Kidney epithelial cell (primary cell): ENCODE measurements at places on chromosomes 5 and 9.

GRCh38 chr5:112885001-112885400 lies 23.9 kb downstream of the SRP19 start:
- DNase-seq = no peak

DNA sequence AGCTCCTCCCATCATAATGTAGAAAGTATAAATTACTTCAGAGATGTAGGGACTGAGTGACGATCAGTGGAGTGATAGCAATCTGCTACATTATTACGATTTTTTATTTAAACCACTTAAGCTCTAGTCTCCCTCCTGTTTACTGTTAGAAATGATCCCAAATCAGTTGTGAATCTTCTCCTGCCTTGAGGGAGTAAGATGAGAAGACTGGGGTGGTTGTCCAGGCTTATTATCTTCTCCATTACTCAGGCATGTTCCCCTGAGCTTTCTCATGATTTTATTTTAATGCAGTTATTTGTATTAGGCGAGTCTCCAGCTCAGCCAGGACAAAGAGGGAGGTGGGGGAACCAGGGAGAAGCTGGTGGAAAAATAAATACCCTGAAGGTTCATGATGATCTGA lies 48.2 kb upstream of the CTNNA1 start:
- DNase-seq = no peak

GRCh38 chr9:92242260-92243136 lies 51.0 kb downstream of the IARS1 start:
- peak; percentile 85 for DNase-seq

DNA sequence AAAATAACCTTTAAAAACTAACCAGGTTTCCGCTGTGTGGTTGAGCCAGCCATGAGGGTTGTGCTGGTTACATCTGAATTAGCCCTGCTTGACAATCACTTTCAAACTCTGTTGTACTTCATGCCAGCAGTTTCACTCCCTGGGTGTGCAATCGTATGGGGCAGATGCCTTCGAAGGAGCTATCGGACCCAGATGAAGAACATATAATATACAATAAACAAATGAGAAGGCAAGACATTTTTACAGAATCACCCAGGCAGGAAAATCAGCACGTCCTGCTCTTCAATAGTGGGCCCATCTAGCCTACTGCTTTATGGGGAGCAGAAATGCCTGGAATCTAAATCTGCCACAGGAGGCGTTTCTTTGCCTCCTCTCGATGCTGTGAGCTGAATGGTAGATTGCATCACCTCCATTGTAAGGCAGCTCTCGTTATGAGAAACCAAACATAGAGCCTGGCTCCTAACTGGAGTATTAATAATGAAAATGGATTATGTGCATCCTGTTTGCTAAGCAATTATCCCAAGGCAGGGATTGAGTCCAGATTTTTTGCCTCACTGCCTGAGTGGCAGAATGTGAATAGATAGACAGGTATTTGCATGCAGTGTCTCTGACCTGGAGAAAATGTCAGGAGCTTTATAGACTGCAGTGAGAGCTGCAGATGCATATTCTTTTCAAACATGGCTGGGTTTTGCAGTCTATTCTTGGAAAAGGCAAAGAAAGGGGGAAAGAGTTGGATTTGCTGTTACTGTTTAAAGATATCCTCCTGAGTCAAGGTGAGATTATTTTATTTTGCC lies 143.3 kb upstream of the SMARCA2 start:
- no peak for DNase-seq

DNA sequence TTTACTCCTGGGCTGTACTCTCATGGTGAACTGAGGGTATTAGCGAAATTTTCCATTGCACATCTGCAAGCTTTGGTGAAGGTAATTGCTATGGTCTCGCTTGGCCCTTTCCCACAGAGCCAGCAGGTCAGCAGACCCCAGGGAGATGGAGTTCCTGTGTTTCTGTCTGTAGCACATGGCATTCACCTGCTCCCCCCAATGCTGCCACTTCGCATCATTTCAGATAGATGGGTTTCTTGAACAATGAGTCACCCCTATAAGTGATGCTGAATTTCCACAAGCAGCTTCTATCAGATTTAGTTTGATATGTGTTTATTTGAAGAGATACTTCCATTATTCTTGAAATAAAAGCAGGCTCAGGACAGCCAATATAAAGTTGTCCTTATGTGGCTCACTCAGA lies 117.8 kb downstream of the ERCC6L2 start:
- DNase-seq = no peak

DNA sequence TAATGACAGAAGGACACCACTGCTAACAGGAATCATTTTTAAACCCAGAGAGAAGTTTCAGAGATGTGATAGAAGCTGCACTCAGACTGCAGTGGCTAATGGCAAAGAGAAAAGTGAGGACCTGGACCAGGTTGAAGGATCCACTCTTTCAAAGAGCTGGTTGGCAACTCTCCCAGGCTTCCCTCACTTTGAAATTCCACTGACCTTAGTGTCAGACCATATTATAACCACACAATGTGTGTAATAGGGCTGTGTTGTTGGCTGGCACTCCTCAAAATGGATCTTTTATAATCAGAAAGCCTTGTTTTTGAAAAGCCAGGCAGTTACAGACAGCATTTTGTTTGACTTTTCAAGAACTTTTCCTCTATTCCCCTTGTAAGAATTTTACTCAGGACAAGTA lies 280.7 kb downstream of the PRELID2 start:
- peak; percentile 48 for DNase-seq

GRCh38 chr5:82290908-82291307 lies 12.8 kb upstream of the RPS23 start:
- no peak for DNase-seq

DNA sequence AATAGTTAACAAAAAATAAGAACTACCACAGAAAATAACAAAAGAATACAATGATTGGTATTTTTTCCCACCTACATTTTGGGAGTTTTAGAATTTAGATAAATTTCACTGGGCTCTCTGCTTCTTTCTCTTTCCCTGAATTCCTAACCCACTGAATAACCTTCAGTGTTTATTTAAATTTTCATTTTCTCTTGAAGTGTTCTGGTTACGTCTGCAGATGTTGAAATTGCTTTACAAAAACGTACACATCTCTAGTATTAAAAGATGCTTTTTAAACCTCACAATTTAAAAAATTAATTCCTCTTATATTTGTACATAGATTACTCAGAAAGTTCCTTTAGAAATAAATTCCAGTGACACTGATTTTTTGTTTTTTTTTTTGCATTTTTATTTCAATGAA lies 158.7 kb upstream of the TUT7 start:
- no peak for DNase-seq

DNA sequence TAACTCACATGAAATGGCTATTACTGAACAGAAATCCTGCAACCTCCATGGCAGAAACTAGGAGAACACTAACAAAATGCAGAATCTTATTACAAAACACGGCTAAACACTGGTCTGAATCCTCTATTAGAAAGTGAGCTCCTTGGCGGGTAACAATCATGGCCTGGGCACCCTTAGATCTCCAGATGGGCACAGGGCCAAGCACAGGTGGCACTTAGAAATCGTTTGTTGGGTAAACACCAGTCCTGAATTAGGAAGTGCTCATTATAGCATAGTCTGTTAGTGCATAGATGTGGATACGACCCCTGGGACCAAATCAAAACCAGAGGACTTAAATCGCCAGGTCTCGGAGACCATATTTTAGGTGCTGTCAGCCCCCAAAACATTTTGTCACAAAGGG lies 14.4 kb downstream of the VDAC1 start:
- no peak for DNase-seq

DNA sequence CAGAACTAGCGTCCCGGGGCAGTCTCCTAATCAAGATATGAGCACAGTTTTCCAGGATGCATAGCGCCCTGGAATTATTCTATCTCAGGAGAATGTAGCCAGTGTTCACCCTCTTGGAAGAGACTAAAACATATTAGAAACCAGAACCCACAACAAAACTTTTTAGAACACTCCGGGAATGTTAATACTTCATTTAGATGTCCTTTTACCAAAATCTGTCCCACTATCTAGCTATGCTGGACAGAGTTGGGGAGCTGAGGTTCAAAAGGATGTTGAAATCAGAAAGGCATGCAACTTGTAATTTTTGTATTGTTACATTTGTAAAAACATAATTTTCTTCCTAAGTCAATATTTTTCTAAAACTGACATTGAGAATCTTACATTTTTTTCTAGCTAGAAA lies 386.5 kb upstream of the RFX3 start:
- no peak for DNase-seq

DNA sequence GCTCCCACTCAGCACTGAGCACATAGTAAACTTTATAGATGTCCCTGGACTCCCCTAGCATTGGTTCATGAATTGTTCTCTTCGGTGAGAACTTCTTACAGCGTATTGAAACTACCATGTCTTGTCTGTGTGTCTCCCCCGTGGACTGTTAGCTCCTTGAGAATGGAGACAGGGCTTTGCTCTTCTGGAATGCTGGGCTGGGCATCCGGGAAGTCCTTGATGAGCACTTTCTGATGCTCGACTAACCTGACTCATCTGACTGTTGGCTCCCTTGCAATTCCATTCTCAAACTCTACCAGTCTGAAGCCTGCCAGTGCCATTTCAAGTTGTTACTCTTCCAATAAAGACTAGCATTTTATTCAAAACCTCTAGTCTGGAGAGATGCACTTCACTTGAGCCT lies 15.0 kb upstream of the PFDN1 start:
- no peak for DNase-seq

GRCh38 chr9:129849901-129850300 lies 14.6 kb downstream of the USP20 start:
- no peak for DNase-seq

DNA sequence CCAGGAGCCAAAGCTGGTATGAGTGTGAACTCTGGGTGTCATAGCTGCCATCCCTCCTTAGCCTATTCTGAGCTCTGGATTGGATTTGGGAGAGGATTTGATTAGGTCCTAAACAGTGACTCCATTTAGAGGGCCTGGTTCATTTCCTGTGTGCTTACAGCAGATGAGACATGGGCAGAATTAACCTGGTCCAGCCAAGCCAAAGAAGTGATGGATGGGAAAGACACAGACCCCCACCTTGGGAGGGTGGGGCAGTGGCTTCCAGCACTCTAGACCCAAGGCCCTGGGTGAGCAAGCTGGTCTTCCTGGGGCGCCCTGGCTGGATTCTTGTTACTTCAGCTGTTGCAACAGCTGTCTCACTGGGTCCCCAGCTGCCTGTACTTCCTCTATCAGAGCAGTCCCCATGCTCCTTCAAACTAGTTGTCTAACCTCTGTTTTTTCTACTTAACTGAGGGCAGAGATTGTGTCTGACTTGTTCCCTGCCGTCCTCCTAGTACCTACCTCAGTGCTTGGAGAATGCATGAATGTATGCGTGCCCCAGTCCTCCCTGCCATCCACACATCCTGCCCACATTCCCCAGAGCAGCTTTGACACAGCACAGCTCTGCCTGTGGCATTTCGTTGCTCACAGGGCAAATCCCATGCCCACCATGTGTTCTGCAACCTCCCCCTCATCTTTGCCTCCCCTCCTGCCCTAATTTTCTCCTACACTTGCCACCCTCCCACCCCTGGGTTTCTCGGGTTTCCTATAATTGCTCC lies 115.9 kb downstream of the RGS3 start:
- DNase-seq = no peak

GRCh38 chr5:90968319-90968718 lies 409.7 kb downstream of the ADGRV1 start:
- DNase-seq = peak; percentile 21

DNA sequence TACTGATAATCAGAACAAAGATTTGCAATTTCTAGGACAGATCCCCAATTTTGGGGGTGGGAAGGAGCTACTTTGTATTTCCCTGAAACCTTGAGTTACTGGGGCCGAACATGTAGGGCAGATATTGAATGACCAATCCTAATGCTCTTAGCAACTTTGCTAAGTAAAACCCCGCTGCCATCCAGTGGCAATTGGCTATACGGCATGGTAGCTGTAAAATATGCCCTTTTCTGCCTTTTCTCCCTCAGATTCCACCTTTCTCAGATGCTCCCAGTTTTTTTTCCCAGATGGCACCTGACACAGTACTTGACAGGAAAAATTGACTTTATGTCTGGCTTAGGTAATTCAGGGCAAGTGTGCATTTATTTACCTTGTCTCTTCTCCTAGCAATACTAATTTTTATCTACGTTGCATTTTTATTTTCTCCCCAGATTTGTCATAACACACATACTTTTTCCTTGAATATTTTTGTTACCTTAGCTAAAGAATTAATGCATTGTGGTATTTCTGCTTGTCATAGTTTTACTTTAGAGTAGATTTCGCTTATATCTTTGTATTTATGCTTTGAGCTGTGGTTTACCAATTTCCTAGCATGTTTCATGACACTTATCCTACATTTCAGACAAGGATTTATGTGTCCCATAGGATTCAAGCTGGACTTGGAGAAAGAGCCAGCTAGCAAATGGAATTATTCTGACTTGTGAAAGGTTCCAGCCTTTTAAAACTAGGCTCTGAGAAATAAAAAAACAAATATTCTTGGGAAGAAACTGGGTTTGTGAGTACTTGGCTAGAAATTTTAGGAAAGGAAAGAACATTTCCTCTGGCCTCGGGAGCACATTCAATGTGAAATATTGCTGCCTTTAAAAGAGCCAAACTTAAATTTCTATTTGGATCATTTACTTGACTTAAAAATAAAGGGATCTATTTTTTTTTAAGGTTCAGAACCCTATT lies 37.4 kb downstream of the PIK3R1 start:
- DNase-seq = no peak

DNA sequence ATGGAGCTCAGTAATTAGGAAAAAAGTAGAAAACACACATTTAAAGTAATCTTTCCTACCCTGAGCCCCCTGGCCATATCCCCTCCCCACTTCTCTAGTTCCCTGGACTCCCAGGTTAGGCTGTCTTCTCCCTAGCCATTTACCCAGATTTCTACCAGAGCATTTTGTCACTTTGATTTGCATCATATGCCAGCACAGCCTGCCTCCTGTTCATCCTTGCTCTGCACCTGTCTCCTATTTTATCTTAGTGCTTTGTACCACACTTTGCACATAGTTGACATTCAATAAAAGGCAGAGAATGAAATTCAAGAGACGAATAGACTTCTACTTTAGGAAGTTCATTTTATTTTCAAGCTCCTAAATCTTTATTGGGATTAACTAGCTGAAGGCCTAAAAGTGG lies 344.5 kb downstream of the EBF1 start:
- DNase-seq = no peak

DNA sequence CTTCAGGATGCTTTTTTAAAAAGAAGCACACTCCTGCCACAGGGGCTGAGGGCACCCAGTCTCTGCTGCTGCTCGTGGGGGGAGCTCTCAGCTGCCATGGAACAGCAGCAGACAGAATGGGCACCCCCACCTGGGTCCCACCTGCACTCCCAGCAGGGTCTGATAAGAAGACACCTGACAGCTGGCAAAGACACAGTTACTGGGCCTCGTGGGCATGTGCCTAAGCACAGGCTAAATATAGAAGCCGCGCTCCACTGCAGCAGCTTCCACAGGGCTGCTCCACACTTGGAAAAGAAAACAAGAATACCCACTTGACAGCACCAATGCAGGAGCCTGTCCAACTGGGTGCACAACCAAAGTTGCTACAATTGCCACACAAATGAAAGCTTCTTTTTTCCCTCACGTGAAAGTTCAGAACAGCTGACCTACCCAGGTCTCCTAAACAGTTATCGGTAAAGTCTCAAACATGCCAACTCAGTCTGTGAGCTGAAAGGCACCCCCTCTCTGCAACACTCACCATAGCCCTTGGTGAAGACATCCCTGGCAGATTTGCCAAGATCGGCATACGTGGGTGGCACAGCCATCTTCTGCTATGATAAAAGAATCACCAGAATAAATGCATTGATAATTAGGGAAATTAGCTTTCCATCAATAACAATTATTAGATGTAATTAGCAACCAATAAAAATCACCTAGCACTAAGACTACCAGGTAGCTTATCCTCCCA lies 12.2 kb downstream of the VDAC1 start:
- no peak for DNase-seq

- DNase-seq = no peak
These were observed at the start of gene ARHGEF37 for GRCh38 chr5:149581192-149581861. Gene ARHGEF37, plus strand, starts transcription at chr5:149581498. Its CDS starts 16,272 bp downstream, at chr5:149597770.

- no peak for DNase-seq
These were observed 96.5 kb upstream of the PALM2AKAP2 start for GRCh38 chr9:109683521-109683920.
